ENCODE measurements at places on chromosomes 11 and 22. TPM values are rescaled to one million over a fixed set of nuclear protein-coding genes. Genes with fewer than 3 reads are reported as not detected.

The APOBEC3A gene
- total RNA-seq, result 0.98 TPM

The MAPK12 gene
- total RNA-seq, result 5.0 TPM

The BAIAP2L2 gene
- total RNA-seq, result 1.1 TPM

The FZD4 gene
- 15.8 TPM for total RNA-seq

The SLC22A12 gene
- not detected for total RNA-seq

The OR51B5 gene
- 0.15 TPM for total RNA-seq

The HEPHL1 gene
- not detected for total RNA-seq

The CHADL gene
- total RNA-seq, result 2.5 TPM

The KLHL35 gene
- total RNA-seq, result not detected

The HSPA8 gene
- total RNA-seq, result 357 TPM

The MUC2 gene
- 0.38 TPM for total RNA-seq

The DNAJB7 gene
- not detected for total RNA-seq

The GP1BB gene
- total RNA-seq, result 0.75 TPM

The OPCML gene
- 0.05 TPM for total RNA-seq

The VWCE gene
- total RNA-seq, result 20.6 TPM

The CCDC81 gene
- 0.38 TPM for total RNA-seq

GRCh38 chr11:19785265-19785664 lies 72.6 kb downstream of the NAV2 start:
- DNase-seq, result no peak

- peak; percentile 64 for DNase-seq
These were observed 3.5 kb downstream of the ESAM start for GRCh38 chr11:124758355-124759265.

- DNase-seq, result no peak
These were observed 47.4 kb upstream of the PITPNB start for GRCh38 chr22:27966168-27967064.

- DNase-seq, result no peak
These were observed 41.6 kb downstream of the F2 start for GRCh38 chr11:46760429-46761128.

GRCh38 chr11:126868741-126869140 lies 131.8 kb downstream of the KIRREL3 start:
- DNase-seq, result no peak

DNA sequence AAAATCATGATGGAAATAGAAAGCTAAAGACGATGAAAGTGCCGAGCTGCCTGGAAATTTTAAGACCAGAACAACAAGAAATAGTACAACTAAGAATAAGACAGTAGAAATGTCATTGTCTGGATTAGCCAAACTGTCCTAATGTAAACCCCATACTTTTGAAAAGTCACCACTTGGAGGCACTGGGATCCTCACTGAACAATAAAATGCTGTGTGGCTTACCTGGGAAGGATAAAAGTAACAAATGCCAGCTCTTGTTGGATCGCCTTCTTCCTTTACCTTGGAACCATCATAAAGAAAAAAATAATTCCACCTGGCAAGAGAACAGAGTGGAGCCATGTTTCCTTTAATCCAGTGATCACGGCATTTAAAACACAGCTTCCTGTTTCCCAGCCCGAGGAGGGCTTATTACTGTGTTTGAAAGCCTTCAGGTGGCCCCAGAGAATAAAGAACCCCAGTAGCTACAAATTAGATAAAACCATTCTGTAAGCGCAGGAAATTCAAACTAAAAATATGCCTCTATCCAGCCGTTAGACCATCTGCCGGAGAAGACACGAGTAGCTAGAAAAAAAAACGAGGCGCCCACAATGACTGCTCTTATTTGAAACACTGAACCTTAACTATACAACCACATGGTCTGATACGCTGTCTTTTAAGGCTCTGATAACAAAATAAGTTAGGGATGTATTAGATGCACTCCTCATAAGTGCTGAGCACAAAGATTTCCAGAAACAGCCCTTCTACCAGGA lies 4.4 kb downstream of the HPS4 start:
- no peak for DNase-seq

GRCh38 chr11:44725757-44726282 lies 942 bp upstream of the TSPAN18 start:
- DNase-seq, result no peak

DNA sequence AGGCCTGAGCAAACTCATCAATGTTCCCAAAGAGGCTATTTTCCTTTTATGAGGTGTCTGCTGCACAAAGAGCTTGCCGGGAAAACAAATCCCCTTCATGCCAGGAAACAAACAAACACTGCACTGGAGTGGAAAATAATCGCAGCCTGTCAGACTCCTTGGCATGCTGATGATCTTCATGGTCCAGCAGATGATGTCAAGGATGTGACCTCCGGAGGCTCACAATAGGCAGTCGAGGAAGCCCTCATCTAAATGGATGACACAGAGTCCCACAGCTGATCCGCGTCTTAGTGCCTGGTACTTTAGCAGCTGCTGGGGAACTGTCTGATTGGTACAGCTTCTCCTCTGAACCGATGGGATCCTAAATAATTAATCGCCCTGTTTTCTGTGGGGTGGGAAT lies 187.6 kb downstream of the TENM4 start:
- no peak for DNase-seq

DNA sequence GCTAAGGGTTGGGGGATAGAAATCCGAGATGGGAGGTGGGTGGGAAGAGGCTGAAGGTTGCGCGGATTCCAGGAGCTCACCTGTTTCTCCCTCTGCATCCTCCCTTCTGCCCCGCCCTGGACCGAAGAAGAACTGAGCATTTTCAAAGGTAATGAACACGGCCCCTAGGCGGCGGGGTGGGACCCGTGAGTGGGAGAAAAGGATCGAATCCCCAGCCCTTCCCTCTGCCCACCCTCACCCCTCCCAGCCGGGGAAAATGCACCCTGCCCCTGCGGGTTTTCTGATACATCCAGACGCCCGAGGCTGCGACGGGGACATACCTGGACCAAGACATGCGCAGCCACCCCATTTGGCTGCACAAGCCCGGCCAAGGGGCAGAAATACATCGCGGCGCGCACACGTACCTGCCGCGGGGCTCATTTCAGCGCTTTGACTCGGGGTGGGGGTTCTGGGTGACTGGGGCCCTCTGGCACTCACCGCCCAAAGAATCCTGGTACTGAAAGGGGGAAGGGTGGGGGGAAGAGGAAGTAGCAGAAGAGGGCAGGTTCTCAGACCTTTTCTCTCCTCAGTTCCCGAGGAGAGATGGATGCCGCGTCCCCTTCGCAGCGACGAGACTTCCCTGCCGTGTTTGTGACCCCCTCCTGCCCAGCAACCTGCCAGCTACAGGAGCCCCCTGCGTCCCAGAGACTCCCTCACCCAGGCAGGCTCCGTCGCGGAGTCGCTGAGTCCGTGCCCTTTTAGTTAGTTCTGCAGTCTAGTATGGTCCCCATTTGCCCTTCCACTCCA lies 6.0 kb downstream of the VSIG2 start:
- DNase-seq, result peak; percentile 49

- DNase-seq, result no peak
These were observed 66.2 kb upstream of the NECTIN1 start for GRCh38 chr11:119795231-119795630.

DNA sequence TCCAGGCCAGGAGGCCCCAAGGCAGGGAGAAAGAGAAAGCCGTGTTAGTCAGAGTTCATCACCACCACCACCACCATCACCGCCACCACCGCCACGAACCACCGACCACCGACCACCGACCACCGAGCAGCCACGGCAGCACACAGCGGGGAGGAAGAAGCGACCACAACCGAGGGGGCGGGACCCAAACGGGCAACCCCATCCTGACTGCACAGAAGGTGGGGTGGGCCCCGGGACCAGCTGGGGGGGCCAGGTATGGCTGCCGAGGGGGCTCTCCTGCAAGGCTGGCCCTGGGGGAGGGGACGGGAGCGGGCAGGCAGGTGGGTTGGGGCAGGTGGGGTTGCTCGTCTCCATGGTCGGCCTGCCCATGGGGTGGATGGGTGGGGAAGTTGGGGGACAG lies 34.2 kb downstream of the SYT7 start:
- no peak for DNase-seq

- DNase-seq, result no peak
These were observed 51.2 kb downstream of the PTPRJ start for GRCh38 chr11:48031602-48032001.

- no peak for DNase-seq
These were observed 564.2 kb upstream of the ANO5 start for GRCh38 chr11:21628641-21629040.

DNA sequence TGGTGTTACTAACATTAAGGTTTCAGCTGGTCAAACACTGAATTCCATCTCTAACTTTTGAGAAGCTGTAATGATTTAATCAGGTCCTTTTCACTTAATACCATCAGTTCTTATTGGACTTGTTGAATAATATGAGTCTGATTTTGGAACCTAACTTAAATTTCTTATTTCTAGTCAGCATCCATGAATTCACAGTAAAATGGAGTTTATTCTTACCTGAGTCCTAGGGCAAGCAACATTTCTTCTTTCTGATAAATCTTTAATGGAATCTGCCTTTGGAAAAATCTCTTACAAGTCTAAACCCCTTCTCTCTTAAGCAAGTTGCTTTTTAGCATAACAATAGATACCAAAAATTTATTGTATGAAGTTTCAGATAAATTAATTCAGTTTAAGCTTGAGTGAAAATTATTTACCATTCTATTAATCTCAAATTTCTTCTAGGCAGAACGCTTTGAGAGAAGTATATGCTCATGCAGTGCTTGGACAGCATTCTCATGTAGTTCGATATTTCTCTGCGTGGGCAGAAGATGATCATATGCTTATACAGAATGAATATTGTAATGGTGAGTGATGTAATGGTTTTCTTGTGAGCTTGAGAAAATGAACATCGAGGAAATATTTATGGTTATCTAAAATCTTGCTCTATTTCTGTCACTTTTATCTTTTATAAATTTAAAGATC lies 3.4 kb downstream of the WEE1 start:
- DNase-seq, result no peak

DNA sequence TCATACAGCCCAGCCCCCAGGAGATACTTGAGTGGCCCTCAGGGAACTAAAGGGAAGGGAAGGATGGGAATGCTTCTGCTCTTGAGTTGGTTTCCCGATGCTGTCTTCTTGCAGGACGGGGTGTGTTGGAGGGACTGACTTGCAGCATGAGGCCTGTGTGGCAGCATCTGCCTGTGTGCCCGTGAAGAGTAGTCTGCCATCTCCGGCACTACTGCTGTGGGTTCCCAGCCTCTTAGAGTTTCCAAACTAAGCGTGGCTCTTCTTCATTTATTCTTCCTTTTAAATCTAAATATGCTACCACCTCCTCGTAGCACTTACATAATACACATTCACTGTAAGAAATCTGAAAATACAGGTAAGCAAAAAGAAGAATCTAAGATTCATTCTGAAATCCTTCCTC lies 12.8 kb downstream of the EXT2 start:
- DNase-seq, result no peak

GRCh38 chr11:118060081-118060661 lies 16.7 kb upstream of the TMPRSS4 start:
- DNase-seq, result no peak

GRCh38 chr11:76115555-76115954 lies 90.7 kb downstream of the WNT11 start:
- no peak for DNase-seq

DNA sequence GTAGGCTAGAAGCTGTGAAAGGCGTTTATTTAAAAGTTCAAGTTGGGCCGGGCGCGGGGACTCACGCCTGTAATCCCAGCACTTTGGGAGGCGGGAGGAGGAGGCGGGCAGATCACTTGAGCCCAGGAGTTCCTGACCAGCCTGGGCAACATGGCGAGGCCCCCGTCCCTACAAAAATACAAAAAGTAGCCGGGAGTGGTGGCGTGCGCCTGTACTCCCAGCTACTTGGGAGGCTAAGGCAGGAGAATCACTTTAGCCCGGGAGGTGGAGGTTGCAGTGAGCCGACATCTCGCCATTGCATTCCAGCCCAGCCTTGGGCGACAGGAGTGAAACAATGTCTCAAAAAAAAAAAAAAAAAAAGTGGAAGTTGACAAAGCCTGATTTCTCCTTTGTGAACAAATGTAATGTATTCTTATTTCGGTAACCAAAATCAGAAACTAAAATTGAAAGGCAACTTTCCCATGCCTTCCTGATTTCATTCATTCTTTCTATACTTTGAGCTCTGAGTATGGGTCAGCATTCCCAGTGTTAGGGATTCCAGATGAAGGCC lies 825 bp downstream of the PTPMT1 start:
- DNase-seq, result no peak

- peak; percentile 49 for DNase-seq
These were observed 1.0 kb upstream of the FNBP4 start for GRCh38 chr11:47768101-47768612.

DNA sequence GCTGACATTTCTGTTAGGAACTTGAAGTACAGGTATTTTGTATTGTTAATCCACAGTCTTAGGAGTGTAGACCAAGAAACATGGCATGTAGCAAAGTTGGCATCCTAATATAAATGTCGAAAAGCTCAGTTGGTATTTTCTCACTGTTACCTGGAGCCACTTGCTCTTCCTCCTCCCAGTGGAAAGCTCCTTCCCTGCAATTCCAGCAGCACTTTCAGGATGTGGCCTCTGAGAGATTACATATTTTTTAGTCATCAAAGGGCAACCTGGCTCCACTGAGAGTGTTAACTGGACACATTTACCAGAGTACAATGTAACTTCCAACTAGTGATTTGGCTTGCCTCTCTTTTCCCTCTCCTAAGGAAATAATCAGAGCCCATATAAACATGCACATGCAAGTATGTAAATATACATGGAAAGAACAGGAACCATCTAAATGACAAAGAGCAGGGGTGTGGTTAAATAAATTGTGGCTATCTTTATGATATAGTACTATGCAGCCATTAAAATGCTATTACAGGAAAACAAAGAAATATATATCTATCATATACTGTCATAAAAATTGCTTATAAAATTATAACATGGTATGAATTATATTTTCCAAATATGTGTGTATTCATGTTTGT lies 14.3 kb upstream of the EED start:
- DNase-seq, result no peak

- no peak for DNase-seq
These were observed 391.4 kb upstream of the CADM1 start for GRCh38 chr11:115895594-115895993.

GRCh38 chr11:133955081-133955891 lies 1.5 kb downstream of the IGSF9B start:
- DNase-seq, result no peak

DNA sequence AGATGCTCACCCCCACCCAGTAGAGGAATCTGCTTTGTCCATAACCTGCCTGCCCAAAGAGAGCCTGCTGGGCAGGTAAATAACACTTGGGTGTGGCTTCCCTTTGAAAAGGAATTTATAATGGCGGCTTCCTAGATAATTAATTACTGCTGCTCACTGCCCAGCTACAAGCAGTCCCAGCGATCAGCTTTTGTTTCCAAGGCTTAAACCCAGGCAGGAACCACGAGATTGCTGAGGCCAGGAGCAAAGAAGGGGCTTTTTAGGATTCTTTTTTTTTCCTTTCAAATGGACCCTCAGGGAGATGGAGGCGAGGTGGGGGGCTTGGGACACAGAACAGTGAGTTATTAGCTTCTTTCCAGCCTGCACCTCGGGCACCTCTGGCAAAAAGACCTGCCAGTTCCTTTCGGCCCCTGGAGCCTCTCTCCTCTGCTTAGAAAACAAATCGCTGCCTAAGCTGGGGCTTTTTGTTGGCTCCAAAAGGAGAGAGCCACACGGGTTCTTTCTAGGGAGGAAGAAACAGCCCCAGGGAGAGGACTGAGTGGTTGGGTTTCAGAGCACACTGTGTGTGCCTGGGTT lies 107.2 kb downstream of the TSPAN18 start:
- no peak for DNase-seq
